ENCODE measurements at places on chromosomes 4 and X.

DNA sequence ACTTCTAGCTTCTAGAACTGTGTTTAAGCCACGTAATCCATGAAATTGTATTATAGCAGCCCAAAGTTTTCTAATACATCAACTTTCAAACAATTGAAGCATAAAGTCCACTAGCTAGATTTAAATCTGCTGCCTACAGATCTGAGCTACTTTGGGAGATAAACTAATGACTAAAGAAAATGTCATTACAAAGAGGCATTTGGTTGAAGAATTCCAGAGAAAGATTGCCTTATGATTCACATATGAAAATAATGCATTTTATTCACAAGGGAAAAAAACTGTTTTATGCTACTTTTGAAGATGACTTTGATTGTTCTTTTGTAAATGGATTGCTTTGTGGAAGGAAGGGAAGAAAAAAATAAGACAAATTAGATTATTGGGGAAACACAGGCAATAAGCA, 124.1 kb upstream of the SLIT2 start:
- no peak for DNase-seq

DNA sequence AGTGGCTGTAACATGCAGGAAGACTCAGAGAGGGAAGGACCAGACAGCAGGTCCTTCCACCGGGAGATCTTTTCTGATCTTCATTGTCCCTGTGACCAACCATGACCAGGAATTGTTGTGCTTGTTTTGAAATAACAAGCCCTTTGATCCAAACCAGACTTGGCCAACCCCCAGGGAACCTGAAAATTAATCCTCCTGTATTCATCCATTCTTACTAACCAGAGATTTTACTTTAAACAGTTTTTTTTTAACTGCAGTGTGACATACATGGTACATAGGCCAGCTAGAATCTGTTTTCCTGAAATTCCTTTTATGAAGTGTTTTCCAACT, 4.0 kb downstream of the WFS1 start:
- no peak for DNase-seq

- no peak for DNase-seq
Observed at GRCh38 chr4:13866881-13867280, 239.4 kb upstream of the BOD1L1 start.

DNA sequence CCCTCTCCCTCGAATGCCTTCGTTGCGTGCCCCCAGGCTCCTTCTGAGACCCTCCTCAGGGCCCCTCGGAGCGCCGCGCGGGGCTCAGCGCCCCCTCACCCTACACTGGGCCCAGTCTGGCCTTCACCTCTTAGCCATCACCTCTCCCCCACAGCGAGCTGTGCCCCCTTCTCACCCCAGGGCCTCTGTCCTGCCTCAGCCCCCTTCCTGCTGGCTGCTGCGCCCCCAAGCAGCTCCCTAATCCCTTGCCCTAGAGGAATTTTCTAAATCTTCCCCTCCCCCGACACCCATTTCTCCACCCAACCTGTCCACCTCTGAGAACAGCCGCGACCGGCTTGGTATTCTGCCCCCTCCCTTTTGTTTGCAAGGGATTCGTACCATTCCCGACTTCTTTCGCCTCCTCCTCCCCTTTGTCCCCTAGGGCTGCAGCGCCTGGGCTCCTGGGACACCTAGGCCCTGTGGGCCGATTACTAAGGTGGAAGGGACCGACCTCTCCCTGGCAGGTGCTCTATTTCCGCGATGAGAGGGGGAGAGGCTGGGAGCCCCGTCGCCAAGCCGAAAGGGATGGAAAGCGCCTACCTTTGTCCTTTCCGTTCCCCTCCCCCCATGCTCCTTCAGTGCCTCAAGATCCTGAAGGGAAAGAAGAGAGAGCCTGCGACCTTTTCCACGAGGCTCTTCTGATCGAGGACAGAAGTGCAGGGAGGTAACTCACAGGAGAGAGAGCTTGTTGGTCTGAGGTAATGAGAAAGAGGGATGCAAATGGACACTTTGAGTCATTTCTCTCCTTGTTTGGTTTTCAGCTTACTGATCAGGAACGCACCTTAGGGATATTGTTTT, 10.9 kb downstream of the DLG3 start:
- DNase-seq: no peak

DNA sequence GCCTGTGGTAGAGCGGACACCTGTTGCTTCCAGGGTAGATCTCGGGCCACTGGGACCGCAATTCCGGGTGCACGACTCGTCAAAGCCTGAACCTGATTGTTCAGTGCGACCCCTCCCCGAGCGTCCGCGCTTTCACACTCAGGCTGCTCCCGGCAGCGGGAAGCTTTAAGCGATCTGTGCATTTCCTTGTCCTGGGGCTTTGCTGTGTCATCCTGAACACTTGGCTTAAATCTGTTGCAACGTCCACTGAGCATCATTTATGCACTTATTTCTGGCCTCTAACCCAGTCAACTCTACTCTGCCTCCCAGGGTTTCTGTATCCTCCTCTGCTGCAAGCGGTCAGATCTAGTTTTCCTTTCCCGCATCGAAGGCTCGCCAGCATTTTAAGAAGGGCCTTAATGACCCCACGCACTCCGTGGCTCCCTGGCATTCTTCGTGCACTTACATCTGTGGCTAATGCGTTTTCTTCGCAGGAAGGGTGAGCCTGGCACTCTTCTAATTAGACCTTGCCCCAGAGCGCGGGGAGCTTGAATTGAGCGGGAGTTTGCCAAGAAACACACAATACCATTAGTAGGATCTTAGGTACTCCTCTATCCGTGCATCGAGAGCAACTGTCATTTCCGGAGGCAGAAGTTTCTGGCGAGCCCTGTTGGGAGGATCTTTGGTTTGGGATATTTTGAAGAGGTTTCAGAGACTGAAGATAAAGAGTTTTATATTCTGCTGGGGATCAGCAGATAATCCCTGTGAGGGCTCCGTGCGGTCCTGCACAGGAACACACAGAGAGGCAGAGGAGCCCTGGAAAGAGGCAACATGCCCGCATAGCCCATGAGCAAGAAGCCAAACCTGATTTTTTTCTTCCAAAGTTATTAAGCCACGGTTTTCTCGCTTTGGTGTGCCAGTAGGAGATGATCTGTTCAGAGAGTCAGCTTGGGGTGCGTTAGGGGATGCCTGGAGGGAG, 654 bp upstream of the DDIT4L start:
- DNase-seq: no peak

DNA sequence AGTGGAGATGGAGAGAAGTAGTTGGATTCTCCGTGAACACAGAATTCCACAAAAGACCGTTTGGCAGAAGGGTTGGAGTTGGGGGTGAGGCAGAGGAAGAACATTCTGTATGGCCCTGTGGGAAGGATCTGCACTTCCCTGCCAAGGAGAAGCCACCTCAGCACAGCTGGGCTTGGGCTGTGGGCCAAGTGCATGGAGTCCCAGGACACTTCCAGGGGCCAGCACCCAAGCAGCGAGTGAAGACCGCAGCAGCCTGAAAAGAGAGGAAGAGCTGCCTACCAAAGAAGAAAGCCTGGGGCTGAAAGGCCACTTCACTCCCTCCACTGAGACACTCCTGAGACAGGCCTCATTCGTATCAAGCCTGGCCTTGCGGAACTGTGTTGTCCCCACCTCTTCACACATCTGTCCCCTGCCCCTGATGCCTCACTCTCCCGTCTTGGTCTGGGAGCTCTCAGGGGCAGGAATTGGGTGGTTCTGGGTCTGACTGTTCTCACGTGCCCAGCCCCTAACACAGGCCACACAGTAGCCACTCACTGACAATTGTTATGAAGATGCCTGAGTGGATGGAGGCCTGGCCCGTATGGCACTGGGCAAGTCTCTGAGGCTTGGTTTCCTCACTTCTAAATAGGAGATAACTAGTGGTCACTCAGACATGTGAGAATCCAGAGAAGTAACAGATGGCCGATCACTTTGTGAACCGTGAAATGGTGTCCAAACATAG, 3.3 kb upstream of the AWAT2 start:
- DNase-seq: no peak

GRCh38 chrX:72201836-72202536, 20.4 kb downstream of the PIN4 start:
- DNase-seq: no peak

DNA sequence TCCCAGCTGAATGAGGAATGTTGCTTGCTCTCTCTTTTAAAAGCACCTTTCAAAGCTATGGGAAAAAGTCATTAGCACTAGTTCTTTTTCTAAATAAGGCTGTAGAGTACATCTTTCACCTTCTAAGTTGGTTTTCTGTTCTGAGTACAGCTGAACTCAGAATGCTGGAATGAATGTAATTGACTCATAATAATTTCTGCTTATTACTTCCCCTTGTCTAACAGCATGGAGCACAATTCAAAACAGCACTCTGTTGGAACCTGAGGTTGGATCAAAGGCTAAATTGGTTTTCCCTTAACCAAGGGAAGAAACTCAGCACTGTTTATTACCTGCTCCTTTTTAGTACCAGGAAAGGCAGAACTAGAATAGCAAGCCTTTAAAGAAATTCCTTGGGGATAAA, 33.5 kb upstream of the CYP2U1 start:
- no peak for DNase-seq

GRCh38 chr4:86856896-86857295, 7.7 kb upstream of the SLC10A6 start:
- DNase-seq: no peak

DNA sequence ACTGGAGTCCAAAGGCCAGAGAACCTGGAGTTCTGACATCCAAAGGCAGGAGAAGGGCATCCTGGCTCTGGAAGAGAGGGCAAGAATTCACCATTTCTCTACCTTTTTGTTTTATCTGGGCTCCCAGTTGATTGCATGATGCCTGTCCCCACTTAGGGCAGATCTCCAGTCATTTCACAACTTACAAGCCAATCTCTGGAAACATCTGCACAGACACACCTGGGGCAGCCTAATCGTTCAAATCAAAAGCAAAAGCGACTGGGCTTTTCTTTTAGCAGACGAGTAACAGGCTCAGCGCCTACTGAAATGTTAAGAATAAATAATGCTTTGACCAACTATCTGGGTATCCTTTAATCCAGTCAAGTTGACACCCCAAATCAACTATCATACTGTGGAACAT, 136.0 kb upstream of the NPY2R start:
- DNase-seq: no peak

DNA sequence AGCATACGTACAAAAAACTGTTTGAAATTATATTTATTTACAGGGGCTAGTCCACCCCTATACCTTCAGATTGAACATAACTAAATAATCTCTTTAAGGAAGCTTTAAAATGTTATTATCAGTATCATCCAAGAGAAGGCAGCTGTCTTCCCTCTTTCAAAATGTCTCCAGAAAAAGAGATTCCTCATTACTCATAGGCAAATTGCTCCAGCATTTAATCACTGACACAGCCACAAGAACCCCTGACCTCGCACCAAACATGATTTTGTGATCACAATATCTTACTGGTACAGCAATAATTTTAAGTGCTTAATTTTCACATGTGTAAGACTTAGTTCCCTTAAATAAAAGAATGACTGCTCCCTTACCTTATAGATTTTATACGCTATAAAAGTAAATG, 9.7 kb downstream of the BOD1L1 start:
- DNase-seq: no peak

DNA sequence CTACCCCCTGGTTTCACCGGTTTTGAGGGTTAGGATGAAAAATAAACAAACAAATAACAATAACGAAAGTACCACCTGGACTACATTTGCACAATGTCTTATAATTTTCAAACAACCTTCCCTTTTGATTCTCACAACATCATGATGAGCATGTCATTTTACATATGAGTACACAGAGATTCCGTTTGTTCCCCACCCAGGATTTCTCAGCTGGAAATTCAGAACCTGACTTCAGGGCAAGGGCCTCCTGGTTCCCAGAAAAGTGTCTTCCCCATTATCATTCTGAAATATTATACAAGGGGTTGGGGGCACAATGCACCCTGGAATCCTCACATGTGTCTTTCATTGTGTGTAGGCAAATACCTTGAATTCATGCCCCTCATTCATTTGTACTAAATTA, 135.8 kb upstream of the NOCT start:
- DNase-seq: no peak

DNA sequence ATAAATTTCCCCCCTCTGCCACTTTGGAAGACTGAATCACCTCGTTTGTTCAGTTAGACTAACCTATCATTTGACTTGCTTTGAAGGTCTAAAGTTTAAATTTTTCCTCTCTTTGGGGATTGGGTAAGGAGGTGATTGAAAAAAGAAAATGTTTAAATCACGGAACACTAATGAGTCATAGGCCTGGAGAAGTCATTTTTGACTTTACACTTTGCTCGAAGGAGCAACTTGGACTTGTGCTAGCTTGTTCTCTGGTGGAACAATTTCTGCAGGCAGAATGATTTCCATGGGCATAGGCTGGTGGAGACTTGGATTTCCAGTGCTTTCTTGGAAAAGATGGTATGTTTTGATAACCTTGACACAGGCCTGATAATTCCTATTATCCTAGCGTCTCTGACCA, 10.5 kb upstream of the GLUD2 start:
- DNase-seq: no peak

GRCh38 chrX:103552236-103552635, 32.9 kb upstream of the RAB40A start:
- no peak for DNase-seq

GRCh38 chrX:1391707-1392375, at the start of gene SLC25A6:
SLC25A6 (minus strand) TSS chrX:1392113; CDS start chrX:1392009, 104 bp downstream.
- peak; percentile 100 for DNase-seq

- no peak for DNase-seq
Observed at GRCh38 chr4:184583738-184584502, 65.3 kb downstream of the CASP3 start.

- no peak for DNase-seq
Observed at GRCh38 chrX:49102190-49102589, 21.3 kb downstream of the GPKOW start.

GRCh38 chr4:125355791-125356190, 41.0 kb downstream of the FAT4 start:
- no peak for DNase-seq

DNA sequence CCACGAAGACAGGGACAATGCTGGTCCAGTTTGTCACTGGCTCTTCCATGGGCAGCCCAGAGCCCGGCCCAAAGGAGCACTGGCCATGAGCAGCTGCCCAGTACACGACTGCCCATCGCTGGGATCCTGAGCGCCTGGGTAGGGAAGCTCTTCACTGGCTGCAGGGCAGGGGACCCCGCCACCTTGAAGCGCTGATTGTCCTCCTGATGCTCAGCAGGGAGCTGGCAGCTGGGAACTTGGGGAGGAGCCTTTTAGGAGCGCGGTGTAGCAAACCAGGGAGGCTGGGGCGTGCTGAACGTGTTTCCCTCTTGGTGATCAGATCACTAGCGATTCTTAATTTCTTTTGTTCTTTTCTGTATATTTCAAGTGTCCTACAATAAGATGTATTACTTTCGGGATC, 1.8 kb downstream of the L1CAM start:
- DNase-seq: no peak

GRCh38 chr4:59484944-59485343, 1715.2 kb upstream of the ADGRL3 start:
- DNase-seq: no peak

GRCh38 chrX:12844319-12844718, 22.6 kb upstream of the TLR7 start:
- DNase-seq: no peak

DNA sequence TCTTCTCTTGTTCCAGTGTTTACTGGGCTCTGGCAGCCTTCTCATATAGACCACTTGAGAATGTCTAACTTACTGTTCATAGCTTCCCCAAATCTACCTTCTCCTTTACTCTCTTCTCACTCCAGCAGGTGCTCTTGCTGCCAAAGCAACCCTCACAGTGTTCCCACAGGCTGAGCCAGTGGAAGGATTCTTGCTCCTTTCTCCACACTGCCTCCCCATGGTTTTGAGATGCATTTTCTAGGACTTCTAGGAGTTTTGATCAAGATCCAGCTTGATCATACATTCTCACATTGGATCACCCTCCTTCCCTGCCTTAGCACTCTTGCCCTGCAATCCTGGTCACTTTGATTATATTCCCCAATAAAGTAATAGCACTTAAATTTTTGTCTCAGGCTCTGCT, 230.8 kb downstream of the TMEM47 start:
- DNase-seq: no peak
